Caudate nucleus (tissue), 63 donors: ENCODE measurements at places on chromosomes 2 and 18.

GRCh38 chr18:8603663-8604520 is 5.3 kb upstream of the RAB12 start:
- DNase-seq: no peak

GRCh38 chr2:163658556-163658955 is 77.3 kb downstream of the FIGN start:
- no peak for DNase-seq

DNA sequence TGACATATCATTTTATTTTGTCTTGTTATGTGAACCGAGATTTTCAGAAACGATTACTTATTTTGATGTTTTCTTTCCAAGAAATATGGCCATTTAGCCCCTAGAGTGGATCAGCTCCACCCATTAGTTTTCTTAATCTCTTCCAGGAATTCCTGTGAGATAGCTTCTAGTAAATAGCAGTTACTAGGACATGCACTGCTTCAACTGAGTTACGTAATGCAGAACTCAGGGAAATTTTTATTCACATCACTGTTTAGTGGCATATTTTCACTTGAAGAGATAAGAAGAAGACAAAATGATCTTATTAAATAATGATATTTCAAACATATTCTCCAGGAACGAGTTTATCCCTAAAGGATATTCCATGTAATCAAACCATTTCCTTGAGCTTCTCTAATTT is 573.5 kb upstream of the CNTNAP5 start:
- DNase-seq: no peak

DNA sequence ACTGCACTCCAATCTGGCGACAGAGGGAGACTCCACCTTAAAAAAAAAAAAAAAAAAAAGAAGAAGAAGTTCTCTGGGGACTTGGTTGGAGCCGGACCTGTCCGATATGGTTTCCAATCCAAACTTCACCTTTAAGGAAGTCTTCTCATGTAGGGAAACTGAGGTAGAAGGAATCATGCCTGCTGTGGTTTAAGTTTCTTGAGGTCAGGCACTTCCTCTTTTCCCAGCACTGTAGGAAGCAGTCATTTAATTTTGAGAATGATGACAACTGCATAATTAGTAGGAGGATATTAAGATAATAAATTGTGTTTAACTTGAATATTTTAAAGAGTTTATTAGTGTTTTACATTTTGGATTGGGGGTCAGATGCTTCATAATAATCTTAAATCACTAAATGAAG is 62.9 kb downstream of the KCNE4 start:
- DNase-seq: no peak

GRCh38 chr2:8433390-8433789 is 248.5 kb upstream of the ID2 start:
- DNase-seq: no peak

DNA sequence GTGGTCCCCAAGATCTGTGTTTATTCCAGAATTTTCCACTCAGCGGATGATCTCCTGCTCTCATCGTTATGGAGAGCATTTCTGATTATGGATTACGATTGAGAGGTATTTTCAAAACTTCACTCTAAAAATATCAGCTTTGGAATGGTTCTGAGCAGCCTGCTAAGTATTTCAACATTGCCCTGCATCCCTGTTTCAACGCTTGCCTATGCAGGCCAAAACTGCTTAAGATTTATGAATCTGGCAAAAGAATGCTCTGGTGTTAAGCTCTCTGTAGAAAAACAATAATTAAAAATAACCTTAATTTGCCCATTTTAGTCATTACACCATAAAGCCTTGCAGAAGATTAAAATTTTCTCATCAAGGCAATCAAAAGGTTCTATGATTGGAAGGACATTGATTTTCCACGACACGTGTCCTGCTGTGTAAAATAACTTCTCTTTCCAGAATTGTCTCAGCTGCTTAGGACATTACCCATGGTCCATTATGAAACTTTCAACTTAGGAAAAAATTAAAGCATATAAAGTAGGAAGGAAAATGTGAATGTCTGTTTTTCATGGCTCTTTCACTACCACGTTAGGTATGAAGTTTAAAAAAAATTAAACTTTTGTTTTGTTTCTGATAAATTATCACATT is 229.9 kb downstream of the ACKR3 start:
- no peak for DNase-seq

DNA sequence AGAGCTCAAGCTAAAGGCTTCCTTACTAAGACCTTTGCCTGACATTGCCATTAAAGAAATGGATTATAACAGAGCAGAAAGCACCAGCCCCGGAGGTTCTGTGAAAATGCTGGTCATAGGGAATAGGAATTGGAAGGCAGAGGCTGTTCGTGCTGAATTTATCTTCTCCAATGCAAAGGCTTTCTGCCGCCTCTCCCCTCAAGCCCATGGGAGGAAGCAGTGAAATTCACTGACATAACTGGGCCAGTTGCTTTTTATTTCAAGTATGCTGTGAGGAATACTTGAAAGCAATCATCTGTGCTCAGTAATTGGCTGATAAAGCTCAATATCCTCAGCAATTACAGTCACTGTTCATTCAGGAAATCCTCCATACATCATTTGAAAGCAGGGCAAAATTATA is 85.4 kb upstream of the LINC00305 start:
- DNase-seq: no peak

DNA sequence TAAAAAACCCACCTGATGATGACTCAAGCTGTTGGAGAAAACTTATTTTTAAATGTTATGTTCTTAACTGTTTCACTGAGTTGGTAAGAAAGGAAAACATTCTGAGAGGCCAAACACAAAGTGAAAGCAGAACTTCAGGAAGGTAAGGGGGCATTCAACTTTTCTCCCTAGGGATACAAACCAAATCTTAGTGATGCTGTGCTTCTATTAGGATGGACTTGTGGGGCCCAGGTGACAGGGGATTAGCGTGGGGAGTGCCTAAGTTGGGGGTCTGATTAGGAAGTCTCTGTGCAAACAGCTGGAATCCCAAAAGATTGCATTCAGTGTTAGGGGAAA is 18.5 kb downstream of the PDCL3 start:
- no peak for DNase-seq

GRCh38 chr2:20633794-20634506 is 16.9 kb downstream of the HS1BP3 start:
- no peak for DNase-seq

- DNase-seq: no peak
These were observed 263.7 kb upstream of the SPOPL start for GRCh38 chr2:138237667-138238384.

DNA sequence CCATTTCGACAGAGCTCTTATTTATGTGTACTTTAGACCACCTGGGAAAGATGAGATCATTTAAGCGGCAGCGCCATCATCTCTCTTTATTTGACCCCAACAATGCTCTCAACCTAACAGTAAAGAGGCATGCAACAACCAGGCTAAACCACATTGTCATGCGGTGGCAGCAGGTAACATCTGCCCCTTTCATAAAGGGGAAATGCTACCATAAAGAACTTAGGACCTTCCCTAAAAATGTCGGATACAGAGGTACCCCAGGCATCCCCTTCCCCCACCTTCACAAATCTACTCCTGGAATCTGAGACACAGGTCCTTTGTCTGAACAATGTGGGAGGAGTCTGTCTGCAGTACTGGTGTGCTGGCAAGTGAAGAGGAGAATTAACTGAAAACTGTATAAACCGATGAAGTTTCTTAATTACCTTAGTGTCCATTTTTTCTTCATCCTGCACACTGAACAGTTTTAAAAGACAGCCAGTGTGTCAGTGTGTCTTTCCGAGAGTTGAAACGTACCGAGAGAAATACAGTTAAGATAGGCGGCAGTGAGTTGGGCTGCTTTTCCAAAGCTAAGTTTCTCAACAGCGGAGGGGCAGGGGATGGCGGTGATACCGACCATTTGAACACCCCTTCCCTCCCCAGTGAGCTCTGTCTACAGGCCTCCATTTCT is 1.9 kb downstream of the MEX3C start:
- no peak for DNase-seq

DNA sequence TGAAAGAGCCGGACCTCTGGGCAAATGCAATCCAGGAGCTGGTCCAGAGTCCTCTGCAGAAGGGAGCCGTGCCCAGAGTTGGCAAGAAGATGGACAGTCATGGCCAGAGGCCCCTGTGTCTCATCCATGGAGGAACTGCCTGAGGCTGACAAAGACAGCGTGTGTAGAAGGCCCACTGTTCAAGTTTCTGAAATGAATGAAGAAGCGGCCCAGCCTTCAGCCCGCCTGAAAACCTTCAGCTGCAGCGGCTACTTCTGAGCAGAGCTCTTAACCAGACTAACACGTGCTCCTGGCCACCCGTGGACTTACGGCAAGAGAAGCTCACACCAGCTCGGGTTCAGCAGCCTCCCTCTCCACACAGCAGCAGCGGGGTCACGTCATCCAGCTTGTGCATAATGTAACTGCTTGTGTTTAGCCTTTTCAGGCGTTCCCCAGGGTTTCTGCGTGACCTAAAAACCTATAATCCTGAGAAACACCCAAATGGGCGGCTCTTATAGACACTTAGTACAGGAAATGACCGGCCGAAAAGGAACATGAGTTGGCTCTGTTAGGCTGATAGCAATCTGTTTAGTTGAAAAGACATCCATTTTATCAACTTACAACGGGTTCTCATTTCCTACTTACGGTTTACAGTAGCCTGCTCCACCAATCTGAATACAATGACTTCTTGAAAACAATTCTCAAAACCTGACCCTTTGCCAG is at the start of gene FAM124B:
FAM124B (minus strand) TSS at position 467 of the 702 bp plus-strand sequence; CDS start at position 128, 339 bp downstream.
- DNase-seq: no peak

DNA sequence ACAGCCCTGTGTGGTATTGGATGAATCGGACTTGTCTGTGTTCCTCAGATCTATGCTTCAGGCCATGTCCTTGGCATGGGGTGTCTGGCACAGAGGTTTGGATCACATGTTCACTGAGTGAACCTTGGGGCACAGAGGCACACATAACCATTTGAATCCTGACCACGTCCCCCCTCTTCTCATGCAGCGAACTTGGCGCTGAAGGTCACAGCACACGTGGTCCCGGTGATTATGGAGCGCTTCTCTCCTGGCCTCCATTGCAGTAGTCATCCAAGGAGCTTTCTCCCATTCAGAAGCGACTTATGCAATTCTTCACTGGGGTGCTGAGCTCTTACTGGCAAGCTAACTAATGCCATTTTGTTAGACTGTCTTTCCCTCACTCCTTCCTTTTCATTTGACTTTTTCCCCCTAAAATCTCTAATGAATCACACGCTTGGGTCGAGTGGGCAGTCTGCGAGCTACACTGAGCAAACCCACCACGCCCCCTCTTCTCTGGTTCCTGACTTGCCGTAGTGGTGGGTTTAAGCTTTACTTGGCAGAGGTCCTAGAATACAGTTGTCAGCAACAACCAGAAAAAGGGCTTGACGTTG is 59.4 kb downstream of the KCNG2 start:
- DNase-seq: no peak

DNA sequence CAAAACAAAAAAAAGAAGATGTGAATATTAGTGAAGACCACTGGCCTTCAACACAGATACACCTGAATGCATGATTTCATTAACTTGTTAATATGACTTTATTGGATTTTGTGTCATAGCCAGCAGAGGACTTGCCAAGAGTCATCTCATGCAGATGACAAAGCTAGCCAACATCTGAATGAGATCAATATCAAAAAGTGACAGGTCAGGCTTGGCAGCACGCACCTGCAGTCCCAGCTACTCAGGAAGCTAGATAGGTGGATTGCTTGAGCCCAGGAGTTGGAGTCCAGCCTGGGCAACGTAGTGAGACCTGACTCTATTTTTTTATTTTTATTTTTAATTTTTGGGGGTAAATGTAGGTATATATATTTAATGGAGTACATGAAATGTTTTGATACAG is 54.5 kb upstream of the TGIF1 start:
- no peak for DNase-seq

DNA sequence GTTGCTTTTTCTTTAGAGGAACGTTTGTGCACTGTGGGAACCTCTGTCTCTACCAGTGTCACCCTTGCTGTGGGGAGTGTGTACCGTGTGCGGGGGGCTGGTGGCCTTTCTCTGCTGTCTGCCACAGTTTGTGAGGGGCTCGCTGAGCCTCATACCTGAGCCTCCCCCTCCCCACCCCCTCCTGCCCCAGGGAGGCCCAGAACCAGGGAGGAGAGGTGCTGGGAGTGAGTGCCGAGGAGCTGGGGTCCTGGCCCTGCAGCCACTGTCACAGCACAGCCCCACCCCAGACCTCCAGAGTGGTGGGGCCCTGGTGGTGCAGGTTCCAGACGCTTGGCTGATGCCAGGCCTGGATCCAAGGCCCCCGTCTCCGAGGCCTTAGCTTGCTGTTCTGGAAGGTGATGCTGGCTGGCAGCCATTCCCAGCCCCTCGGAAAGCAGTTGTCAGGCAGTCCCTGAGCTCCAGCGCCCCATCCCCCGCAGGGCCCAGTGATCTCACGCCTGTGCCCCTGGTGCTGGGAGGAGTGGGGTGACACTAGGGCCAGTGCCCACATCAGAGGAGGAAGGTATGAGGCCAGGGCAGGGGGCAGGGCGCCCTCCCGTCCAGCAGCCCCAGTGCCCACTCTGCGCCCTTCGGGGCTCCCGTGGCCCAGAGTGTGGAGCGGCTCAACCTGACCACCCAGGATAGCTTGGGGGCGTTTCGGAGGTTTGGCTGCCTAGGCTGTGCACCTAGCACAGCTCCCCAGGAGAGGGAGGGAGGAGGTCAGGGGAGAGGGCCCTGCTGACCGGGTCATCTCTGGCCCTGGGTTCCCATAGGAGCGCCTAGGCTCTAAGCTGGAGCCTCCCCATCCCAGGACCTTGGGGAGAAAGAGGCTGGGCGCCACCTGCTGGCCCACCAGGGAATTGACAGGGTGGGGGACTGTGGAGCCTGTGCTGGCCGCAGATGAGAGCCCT is 53.0 kb upstream of the ALPP start:
- DNase-seq: peak; percentile 10

DNA sequence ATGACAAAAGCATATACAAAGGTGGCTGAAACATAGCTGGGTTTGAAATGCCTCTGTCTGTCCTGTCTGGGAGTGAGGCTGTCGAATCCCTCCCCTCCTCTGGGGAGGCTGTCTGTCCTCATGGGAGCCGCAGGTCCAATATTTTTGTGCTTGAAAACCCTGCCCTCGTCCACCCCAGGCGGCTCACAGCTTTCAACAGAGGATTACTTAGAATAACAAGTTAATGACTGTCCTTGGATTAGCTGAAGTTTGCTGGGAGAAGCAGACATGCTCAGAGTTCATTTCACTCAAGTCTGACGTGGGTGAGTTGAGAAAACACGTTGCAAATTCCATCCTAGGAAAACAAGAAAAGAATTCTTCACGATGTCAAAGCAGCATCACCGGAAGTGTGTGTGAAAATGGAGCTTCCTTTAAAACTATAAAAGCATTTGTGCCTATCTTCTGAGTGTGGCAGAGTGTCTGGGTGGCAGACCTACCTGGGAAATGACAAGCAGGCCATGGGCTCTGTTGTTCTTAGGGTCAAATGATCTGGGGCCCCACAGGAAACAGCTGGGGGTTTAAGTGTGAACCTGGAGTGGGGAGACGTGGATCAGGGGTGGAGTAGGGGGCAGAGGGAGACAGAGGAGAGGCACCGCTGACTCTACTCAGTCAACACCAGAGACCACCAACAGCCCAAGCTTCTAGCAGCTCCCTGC is 77.1 kb downstream of the DDX1 start:
- no peak for DNase-seq
